ENCODE measurements at places on chromosomes 7 and 10.

DNA sequence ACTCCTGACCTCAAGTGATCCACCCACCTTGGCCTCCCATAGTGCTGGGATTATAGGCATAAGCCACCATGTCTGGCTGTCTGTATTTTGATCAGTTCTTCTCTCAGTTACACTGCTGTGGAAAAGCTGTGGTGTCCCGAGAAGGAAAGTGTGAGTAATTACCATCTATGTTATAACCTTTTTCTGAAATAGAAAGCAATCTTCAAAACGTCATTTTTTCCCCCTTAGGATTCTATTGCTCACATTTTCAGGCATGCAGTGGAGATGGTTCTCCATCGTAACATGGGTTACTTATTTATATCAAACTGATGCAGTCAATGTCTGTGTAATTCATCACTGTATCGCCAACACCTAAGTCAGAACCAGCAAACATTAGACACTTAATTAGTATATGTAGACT lies 103.5 kb upstream of the FAM3C start:
- DNase-seq = no peak

- no peak for DNase-seq
These were observed 4.7 kb downstream of the TBRG4 start for GRCh38 chr7:45106820-45107219.

DNA sequence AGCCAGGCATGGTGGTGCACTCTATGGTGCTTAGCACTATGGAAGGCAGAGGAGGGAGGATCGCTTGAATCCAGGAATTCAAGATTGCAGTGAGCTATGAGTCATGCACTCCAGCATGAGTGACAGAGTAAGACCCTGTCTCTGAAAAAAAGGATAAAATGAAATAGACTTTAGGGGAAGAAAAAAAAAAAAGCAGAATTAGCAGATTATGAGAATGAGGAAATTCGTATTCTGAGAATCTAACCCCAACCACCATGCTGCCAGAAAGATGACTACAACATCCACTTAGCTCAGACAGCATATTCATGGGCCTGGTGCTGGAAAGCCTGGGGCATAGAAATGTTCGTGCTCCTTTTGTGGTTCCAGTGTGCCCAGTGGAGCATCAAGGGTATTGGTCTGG lies 63.3 kb downstream of the TMEM26 start:
- no peak for DNase-seq

DNA sequence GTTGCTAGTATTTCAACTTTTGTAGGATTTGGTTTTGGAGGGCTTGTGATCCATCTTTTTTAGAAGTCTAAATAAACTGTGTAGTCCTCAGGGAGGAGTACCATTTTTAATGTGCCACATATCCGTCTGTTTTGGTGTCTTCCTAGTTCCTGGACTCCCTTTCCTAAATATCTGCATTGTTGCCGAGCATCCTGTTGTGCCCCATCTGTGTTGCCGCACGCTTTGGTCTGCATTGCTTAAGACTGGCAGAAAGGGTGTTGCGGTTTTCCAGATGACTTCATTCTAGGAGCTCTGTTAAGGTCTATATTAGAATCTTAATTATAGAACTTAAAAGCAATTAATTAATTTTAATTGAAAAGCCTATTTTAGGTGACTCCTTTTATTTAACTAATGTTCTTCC lies 49.4 kb downstream of the RBM33 start:
- no peak for DNase-seq
